ENCODE measurements at places on chromosomes 16 and 17. TPM values are rescaled to one million over a fixed set of nuclear protein-coding genes. Genes with fewer than 3 reads are reported as not detected.

RAMP2 gene
- total RNA-seq, result 0.14 TPM

WIPI1 gene
- 327 TPM for total RNA-seq

ASPA gene
- 7.6 TPM for total RNA-seq

HOXB1 gene
- total RNA-seq, result not detected

HOXB9 gene
- not detected for total RNA-seq

DNAAF8 gene
- 1.4 TPM for total RNA-seq

CCL14 gene
- total RNA-seq, result not detected

DBF4B gene
- 1.3 TPM for total RNA-seq

PIRT gene
- total RNA-seq, result not detected

OR3A3 gene
- not detected for total RNA-seq

ADORA2B gene
- total RNA-seq, result 39.1 TPM

C16orf92 gene
- total RNA-seq, result not detected

IRF8 gene
- total RNA-seq, result 0.09 TPM

PRR15L gene
- not detected for total RNA-seq

YBX2 gene
- total RNA-seq, result not detected

BICDL2 gene
- total RNA-seq, result under 0.01 TPM

Measured in smooth muscle cell of bladder (primary cell).